Skeletal muscle cell (primary cell): ENCODE measurements at places on chromosomes 6 and 20.

DNA sequence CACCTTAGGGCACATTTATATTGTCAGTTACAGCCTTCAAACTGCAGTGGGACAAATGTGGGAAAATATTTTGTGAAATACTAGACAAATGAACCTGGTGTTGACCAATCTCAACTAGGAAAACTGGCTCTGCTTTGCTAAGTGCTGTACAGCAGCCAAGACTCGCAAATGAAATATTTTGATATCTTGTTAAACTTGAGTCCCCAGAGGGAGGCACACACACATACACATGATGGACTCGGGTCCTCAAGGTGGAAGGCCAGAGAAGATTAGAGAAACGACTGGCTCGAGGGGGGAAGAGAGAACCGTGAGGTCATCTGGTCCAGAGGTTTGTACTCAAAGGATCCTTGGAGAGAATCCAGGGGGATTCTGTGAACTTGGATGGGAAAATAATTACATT is 67.3 kb upstream of the JAG1 start:
- DNase-seq: no peak

DNA sequence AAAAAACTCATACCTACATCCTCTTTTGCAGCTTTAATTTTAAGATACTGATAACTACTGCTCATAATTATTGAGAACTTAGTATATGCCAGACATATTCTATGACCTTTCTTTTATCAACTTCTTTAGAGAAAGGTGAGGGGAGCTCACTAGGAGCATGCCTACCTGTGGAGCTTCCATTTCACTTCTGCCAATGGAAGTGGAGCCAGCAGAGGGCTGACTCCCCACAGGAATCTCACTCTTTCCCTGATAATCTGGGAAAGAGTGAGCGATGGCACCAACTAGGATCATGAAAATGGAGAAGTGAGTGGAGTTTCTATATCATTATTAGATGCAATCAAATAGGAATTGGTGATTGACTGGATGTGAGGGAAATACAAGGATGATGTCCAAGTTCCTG is 484.9 kb downstream of the LMBRD1 start:
- no peak for DNase-seq

- no peak for DNase-seq
Measured at GRCh38 chr20:48906221-48906877, 15.2 kb upstream of the ARFGEF2 start.

GRCh38 chr6:135036731-135037420 is 17.7 kb downstream of the HBS1L start:
- DNase-seq: no peak

DNA sequence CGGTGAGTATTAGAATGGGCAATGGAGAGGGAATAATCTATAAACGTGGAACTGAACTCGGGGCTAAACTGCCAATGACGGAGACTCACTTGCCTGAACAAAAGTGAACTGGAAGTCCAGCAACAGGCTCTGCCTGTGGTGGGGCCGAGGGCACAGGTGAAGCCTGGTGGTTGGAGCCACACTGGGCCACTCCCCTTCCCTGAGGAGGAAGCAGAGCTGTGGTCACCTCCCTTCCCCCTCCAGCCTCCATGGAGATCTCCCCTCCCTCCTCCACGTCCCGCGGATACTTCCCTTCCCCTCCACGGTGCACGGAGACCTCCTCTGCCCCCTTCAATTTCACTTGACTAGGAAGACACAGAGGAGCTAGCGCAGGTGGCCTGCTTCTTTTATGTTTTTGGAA is 14.7 kb upstream of the DSP start:
- no peak for DNase-seq
